ENCODE measurements at places on chromosomes 6 and 20. TPM values are rescaled to one million over a fixed set of nuclear protein-coding genes. Genes with fewer than 3 reads are reported as not detected.

DNA sequence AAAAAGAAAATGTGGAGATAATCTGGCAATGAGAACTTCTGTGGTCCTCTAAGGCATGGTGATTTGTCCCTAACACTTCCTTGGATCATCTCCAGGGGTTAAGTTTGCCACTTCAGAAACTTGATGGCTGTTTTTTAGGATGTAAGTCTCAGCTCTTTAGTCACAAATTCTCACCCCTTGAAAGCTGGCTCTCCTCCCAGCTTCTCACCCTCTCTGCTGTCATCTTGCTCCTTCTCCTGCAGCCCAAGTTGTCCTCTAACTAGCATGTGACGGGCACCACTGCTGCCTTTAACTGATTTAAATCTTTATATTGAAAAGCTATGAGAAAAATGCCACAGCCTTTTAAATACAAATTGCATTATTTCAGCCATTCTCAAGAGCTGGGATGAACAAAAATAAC lies 107.8 kb downstream of the MAP3K5 start:
- H3K27me3 ChIP-seq = no peaks in the 10 kb centered on the region
- H3K36me3 ChIP-seq = peaks cover 39% of the 10 kb centered on the region
- DNase-seq = no peak
- no peak overlapping the region for H3K4me3 ChIP-seq

GRCh38 chr6:138987080-138987642 lies 892 bp downstream of the REPS1 start:
- H3K27ac ChIP-seq = peak overlapping the region; percentile 78
- no peaks in the 10 kb centered on the region for H3K27me3 ChIP-seq
- DNase-seq = no peak
- H3K4me1 ChIP-seq = peaks cover 20% of the 10 kb centered on the region
- H3K4me3 ChIP-seq = peak overlapping the region; percentile 82
- H3K36me3 ChIP-seq = no peaks in the 10 kb centered on the region

DNA sequence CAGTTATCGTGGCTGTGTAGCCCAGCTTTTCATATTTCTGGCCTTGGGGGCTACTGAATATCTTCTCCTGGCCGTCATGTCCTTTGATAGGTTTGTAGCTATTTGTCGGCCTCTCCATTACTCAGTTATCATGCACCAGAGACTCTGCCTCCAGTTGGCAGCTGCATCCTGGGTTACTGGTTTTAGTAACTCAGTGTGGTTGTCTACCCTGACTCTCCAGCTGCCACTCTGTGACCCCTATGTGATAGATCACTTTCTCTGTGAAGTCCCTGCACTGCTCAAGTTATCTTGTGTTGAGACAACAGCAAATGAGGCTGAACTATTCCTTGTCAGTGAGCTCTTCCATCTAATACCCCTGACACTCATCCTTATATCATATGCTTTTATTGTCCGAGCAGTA lies 475 bp downstream of the OR2B6 start:
- H3K27ac ChIP-seq = no peak overlapping the region
- no peak for DNase-seq
- no peak overlapping the region for H3K4me3 ChIP-seq
- no peaks in the 10 kb centered on the region for H3K4me1 ChIP-seq

SRMS gene
- total RNA-seq = not detected

TAAR1 gene
- total RNA-seq = not detected

DNA sequence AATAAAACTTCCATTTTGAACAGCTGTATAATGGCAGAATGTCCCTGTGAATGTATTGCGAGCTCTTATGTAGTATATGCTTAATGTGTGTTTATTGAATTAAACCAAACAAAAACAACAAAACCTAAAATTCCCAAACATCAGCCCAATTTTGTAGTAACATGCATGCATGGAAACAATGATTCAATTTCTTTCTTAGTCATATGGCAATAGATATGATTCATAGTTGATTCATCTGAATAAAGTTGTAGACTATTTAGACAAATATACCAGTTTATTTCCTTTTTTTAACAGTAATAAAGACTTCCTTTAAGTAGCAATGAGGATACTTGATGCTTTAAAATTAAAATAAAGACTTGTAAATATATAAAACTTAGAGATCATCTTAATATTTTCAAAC lies 670.6 kb downstream of the CD109 start:
- H3K36me3 ChIP-seq = no peaks in the 10 kb centered on the region
- no peak for DNase-seq
- H3K4me1 ChIP-seq = no peaks in the 10 kb centered on the region
- no peaks in the 10 kb centered on the region for H3K27me3 ChIP-seq

DNA sequence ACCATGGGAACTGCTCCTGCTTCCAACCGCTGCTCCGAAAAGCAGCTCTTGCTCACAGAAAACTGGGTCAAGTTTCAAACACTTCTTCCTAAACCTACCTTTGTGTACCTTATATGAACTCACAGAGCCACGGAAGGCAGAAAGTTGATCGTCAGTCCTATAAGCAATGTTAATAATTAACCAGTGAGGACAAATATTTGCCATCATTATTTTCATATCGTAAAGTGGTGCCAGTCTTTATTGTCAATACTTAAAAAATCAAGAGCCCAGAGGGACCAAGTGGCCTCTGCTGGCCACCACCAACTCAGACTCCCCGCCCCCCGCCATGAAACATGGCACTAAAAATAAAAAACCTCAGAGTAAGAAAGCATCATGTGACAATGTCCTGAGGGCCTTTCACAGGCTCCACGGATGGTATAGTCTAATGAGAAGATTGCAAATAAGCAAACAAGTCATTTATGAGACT lies 9.1 kb upstream of the PBOV1 start:
- H3K27ac ChIP-seq = no peak overlapping the region
- H3K4me1 ChIP-seq = no peaks in the 10 kb centered on the region
- no peak overlapping the region for H3K4me3 ChIP-seq
- no peaks in the 10 kb centered on the region for H3K36me3 ChIP-seq

THBD gene
- total RNA-seq = 0.34 TPM

- peaks cover 48% of the 10 kb centered on the region for H3K27me3 ChIP-seq
- no peaks in the 10 kb centered on the region for H3K36me3 ChIP-seq
- H3K4me3 ChIP-seq = no peak overlapping the region
- peaks cover 17% of the 10 kb centered on the region for H3K4me1 ChIP-seq
Measured at GRCh38 chr6:75199889-75200288, 6.0 kb downstream of the COL12A1 start.

DNA sequence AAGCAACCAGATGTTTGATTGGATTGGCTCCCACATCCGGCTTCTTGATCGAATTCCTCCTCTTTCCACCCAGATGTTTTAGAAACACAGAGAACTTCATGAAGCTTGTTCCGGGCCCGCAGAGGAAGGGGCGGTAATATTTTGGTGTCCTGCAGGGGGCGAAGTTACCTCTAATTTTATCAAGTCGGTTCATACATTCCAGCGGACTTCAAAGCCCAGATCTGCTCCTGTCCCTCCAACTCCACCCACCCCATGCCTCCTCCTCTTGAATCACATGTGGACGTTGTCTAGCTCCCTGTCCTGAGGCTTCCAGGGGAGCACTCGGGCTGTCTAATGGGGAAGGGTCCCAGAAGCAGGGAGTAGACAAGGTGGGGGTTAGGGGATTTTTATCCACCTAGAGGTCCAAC lies 2.9 kb upstream of the BMP6 start:
- H3K27me3 ChIP-seq = peaks cover 61% of the 10 kb centered on the region
- no peak overlapping the region for H3K27ac ChIP-seq
- H3K4me1 ChIP-seq = peaks cover 7% of the 10 kb centered on the region
- DNase-seq = peak; percentile 66
- H3K4me3 ChIP-seq = no peak overlapping the region

DNA sequence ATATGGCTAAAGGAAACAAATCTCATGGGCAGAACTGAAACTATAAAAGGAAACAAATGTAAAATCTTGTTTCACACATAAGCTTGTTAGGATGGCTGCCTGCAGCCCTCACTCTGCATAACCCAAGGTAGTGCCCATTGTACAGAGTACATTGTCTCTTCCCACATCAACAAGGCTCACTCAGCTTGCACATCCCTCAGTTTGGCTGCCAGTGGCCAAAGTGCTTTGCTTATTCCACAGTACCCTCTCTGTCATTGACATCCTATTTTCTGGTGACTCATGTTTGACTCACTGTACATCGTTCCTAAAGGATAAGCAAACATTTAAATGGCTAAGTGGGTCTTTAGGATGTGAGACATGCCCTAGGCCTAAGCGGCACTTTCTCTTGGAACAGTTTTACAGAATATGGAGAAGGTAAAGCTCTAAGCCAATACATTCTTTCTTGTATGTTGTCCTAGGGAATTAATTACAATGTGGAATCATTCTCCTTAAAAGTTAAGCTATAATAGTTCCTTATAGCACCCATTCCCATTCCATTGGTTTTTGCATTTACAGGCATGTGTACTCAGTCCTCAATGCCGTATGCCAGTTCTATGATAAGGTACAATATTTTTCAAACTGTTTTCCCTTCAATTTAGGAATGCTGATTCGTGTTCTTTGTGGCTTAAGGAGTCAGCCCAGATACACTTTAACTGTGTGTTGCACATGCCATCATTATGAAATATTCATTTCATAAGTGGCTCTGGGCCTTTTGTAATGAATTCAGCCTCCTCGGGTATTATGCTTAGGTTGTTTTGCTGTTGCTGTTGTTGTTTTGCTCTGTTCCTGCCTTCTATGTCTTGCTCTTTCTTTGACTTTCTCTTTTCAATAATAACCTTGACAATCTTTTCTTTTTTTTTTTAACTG lies 5.5 kb downstream of the ANKEF1 start:
- H3K27me3 ChIP-seq = no peaks in the 10 kb centered on the region
- H3K27ac ChIP-seq = no peak overlapping the region
- peaks cover 27% of the 10 kb centered on the region for H3K4me1 ChIP-seq
- no peak for DNase-seq
- H3K36me3 ChIP-seq = peaks cover 24% of the 10 kb centered on the region

SIGLEC1 gene
- total RNA-seq = 0.20 TPM

- H3K27me3 ChIP-seq = no peaks in the 10 kb centered on the region
- H3K4me3 ChIP-seq = no peak overlapping the region
- H3K36me3 ChIP-seq = peaks cover 7% of the 10 kb centered on the region
- H3K27ac ChIP-seq = no peak overlapping the region
- peaks cover 8% of the 10 kb centered on the region for H3K4me1 ChIP-seq
Measured at GRCh38 chr6:45458672-45459071, 80.9 kb upstream of the SUPT3H start.

DNA sequence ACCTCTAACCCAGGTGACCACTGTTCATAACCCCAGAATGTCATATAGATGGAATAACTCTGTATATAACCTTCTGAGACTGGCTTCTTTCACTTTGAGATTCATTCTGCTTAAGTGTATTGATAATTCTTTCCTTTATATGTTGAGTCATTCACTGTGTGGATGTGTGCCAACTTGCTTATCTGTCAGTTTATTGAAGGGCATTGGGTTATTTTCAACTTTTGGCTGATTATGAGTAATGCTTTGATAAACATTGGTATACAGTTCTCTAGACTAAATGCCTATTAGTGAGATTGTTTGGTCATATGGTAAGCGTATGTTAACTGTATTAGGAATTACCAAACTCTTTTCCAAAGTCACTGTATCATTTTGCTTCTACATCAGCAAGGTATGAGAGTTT lies 453.4 kb upstream of the SPTLC3 start:
- H3K36me3 ChIP-seq = no peaks in the 10 kb centered on the region
- no peaks in the 10 kb centered on the region for H3K27me3 ChIP-seq
- DNase-seq = no peak

RBM38 gene
- total RNA-seq = 60.9 TPM
